ENCODE measurements at places on chromosomes 13 and 19.

DNA sequence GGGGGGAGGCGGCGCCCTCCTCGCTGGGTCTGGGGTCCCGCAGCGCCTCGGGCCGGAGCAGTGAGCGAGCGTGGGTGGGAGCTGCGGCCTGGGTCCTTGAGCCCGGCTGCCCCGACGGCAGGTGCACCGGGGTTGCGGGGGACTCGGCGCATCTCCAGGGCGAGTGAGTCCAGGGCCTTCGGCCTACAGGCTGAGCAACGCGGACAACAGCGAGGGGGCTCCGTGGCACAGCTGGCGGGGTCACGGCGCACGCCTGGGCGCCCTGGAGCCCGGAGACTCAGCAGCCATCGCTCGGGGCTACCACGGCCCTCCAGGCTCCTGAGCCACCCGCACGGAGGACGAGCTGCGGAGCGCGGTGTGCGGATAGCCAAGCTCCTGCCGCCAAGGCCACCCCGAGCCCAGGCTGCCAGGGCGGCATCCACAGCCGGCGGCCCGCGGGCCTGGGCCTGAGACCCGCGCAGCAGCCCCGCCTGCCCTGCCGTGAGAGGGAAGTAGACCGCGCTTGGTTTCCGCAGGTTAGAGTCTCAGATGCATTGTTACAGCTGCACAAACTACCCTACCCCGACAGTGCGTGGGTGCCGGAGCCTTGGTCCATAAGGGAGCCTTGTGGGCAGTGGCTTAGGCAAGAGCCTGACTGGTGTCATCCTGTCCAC, 253.9 kb upstream of the SGCG start:
- DNase-seq, result no peak

DNA sequence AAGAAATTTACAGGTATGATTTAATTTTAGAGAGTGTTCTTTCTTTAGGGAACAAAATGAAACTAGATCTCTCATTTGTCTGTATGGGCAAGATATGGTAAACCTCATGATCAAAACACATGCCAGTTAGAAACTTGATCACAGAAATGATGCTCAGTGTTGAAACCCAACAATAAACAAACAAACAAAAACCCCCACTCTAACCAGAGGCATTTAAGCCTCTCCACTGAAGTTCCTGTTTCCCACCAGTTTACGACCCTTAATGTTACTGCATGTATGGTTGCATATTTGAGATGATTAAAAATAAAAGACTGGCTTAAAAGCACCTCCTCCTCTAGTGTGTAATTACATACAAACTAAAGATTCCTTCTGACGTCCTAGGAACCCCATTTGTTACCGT, 293.3 kb upstream of the MAB21L1 start:
- DNase-seq, result no peak

GRCh38 chr19:32876919-32877285, 7.3 kb upstream of the SLC7A9 start:
- no peak for DNase-seq

GRCh38 chr13:90068658-90069057, 1278.8 kb upstream of the MIR17HG start:
- no peak for DNase-seq

- DNase-seq, result no peak
Observed at GRCh38 chr19:16343156-16343555, 18.5 kb downstream of the KLF2 start.

DNA sequence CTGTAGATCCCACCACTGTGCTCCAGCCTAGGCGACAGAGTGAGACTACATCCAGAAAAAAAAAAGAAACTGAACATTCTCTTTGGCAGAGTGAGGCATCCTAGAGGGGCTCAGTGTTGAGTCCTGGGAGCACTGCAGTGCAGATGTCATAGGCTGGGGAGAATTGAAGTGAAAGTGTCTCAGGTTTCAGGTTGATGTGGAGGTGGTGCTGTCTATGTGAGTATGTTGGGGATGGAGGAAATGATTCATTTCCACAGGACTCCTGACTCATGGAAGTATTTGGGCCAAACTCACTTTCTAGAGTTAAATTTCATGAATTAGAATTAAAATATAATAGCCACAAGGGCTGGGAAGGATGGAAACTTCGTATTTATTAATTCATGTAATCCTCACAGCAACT, 134.4 kb upstream of the TSC22D1 start:
- DNase-seq, result no peak

Measured in activated T-cell treated with anti-CD3 and anti-CD28 coated beads, Interleukin-2, amount 50 U/mL, for 1 hour (primary cell).